Stimulated activated CD4-positive, alpha-beta T cell treated with anti-CD3 and anti-CD28 coated beads, Interleukin-1b, Interleukin-23, amount 100 ng/mL, for 24 hours (primary cell): ENCODE measurements at places on chromosomes 5 and 9.
A peak's percentile ranks its signal among the peaks of the same experiment; 100 is the strongest.

DNA sequence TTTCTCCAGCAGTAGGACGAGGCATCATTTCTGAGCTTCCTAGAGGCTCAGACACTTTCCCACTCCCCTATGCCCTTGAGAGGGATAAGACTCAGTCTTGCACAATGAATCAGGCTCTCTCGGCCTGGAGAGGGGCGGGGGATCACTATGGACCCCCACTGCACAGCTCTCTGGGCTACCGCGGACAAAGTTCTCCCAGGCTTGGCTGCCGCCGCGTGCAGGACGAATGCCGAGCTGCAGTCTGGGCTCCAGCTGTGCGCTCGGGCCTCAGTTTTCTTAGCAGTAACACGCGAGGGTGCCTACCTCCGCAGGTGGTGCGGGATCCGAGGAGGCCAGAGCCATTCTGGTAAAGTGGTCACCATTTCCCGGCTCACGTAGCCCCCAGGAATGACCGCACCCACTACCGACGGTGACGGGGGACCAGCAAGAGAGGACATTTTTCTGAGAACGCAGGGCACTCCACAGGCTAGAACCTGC, 3.4 kb upstream of the MYORG start:
- no peak for DNase-seq

- DNase-seq, result no peak
Measured at GRCh38 chr9:94919376-94920098, 193.0 kb downstream of the AOPEP start.

DNA sequence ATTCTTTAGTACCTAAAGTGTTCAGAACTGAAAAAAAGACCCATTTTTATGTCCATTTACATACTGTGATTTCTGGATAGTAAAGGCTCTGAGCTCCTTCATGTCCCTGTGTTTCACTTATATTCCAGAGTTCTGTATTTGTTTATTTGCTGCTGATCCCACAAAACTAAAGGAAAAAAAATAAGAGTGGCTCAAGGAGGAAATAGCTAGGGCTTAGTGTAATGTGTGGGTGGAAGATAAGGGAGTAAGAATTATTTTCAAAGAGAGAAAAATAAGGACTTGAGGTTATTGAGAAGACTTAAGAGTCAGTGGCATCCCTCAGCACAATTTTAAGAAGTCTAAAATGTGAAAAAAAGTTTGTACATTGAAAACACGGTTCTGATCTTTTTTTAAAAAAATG, 46.0 kb downstream of the ENTREP1 start:
- no peak for DNase-seq

GRCh38 chr9:37551888-37552287, 24.3 kb downstream of the FBXO10 start:
- DNase-seq, result no peak

- DNase-seq, result no peak
Measured at GRCh38 chr5:137496919-137497318, 2.2 kb downstream of the SPOCK1 start.

GRCh38 chr9:136107155-136107952, 11.3 kb downstream of the TMEM250 start:
- no peak for DNase-seq

GRCh38 chr5:160665460-160665859, 186.6 kb downstream of the ATP10B start:
- DNase-seq, result no peak

DNA sequence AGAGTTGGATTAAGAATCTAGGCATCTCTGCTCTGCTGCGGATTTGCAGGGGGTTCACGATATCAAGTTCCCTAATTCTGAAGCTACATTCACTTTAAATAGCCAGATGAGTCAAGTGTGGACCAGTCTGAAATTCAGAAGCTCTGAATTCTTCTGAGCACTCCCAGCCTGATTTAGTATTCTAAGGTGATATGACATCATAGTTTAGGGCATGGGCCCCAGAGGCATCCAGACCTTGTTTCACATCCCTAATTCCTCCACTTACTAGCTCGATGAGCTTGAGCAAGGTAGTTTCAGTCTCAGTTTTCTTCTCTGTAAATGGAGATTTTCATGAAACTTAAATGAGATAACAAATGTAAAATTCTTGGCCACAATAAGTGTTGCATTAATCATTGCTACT, 65.2 kb downstream of the TMEM167A start:
- DNase-seq, result no peak

DNA sequence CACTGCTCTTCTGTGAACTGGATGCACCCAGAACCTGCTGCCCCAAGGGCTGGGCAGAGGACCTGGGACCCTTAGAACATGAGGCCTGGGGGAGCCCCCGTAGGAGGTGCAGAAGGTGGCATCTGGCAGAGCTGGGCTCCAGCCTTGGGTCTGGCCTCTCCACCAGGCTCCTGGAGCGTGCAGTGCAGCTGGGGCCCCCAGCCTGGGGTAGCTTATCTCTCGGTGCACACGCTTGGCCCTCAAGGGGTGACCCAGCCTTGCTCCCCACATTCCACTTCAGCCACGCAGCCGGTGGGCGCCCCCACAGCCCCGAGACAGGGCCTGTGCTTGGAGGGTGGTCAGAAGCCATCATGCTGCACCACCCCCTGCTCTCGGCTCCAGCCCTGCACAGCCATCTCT, 5.6 kb upstream of the NR5A1 start:
- no peak for DNase-seq

GRCh38 chr9:130508218-130508617, 63.5 kb downstream of the ASS1 start:
- no peak for DNase-seq

GRCh38 chr5:178211095-178212048, 7.0 kb downstream of the HNRNPAB start:
- DNase-seq, result no peak

DNA sequence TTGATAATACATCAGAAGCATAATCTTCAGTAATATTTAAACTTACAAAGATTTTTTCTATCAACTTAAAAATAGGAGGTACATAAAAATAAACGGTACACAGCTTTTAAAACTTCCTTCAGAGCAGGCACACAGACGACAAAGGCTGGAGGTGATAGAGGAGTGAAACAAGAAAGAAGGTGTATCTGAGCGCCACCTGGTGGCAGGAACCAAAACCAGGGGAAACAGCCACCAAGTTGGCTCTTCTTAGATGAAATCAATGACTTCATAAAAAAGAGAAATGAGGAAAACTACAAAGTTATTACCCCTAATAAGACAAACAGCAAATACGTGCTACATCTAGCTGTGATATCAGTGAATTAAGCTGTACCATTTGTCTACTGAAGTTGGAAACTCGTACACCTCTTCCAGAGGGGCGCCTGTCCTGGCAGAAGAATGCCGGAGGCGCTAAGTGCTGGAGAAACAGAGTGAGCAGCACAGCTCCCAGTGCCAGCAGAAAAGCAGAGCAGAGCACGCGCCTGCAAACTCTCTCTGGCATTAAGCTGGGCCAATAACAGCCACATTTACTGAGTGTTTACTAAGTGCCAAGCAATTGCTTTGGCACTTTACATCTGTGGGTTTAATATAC, 85.9 kb downstream of the SETX start:
- DNase-seq, result peak; percentile 60

GRCh38 chr9:109408759-109409462, 88.1 kb upstream of the EPB41L4B start:
- no peak for DNase-seq

- no peak for DNase-seq
Measured at GRCh38 chr5:156051972-156052371, 275.0 kb upstream of the SGCD start.

DNA sequence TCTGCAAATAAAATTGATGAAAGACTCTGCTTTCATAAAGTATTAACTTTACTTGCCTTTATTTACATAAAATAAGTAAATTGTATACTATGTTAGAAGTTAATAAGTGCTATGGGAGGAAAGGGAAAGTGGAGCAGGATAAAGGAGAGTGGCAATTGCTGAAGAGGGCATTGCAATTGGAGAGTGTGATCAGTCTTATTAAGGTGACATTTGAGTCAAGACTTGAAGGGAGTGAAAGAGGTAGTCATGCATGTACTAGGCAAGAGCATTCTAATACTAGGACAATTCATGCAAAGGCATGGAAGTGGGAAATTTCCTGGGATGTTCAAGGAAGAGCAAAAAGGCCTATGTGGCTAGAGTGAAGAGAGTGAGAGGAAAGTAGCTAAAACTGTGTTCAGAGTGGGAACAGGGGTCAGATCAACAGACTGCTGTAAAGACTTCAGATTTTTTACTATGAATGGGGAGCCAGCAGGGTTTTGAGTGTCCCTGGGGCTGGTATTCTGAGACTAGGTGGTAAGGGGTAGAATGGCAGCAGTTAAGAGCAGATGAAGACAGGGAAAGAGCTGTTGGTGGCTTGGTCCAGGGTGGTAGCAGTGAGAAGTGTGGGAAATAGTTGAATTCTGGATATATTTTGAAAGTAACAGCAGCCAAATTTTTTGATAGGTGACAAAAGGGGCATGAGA, 182.3 kb upstream of the RIOK2 start:
- DNase-seq, result no peak

DNA sequence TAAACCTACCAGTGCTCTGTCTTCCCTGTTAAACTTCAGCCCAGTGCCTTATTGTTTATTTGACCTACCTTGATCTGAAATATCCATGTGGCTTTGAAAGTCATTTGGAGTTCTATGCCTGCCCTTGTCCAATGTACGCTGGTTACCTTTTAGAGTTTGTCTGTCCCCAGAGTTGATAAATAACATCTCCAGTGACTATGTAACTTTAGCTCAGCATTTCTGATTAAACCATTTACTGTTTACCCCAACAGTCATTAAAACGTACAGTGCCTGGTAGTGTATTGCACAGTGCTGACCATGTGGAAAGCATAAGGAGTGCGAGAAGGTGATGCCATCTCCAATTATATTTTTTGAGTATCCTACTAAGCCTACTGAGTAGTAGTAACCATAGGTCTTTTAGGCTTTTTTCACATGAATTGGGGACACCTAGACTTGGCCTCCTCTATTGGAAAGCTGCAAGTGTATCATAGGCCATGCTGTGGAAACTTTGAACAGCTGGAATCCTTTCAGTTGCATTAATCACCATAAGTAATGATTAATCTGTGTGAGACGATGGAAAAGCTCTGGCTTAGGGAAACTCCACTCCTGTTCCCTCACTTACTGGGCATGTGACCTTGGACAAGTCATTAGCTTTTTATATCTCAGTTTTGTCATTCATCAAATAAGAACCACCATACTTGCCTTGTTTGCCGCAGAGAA, 93.5 kb downstream of the MAST4 start:
- DNase-seq, result no peak

DNA sequence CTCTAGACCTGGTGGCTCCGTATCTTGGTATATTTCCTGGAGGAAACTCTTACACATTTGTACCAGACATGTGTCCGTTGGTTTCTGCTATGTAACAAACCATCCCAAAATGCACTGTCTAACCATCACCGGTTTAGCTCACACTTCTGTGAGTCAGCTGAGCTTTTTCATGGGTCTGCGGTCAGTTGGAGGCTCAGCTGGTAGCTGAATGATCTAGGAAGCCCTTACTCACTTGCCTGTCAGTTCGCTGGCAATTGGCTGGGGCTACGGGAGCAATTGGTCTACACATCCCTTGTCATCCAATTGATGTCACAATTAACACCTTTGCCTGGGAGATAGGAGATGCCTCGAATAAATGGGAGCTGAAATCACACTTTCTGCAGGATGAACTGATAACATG, 11.6 kb upstream of the WHRN start:
- no peak for DNase-seq

DNA sequence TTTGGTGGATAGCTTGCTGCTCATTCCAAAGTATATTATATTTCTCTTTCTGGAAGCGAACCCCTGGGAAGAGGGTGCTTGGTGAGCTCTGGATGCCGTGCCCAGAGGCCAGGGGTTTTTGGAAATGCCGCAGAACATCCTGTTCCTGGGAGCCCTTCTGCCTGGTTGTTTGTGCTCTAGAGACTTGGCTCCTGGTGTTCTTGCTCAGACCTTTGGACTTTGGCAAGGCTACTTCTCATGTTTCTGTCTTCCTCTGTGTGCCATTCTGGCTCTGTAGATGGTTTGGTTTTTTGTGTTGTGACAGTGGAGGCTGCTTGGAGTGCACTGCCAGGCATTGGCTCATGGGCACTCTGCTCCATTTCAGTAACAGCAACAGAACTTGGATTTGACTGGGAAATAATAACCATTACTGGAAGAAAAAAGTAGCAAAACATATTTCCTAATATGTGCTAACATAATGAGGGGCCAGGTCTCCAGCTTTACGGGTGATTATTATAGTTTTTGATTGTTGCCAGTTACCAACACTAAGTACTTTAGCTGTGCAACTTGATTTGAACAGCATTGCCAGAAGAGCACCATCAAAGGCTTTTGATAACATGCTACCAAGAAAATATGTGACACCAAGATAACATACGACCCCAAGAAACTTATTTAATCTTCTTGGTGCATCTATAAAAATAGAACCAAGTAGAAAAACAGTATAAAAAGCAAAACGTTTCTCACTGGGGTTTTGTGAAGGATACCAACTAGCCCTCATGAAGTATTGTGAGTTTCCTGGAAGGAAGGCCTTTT, 94.2 kb downstream of the PCSK1 start:
- DNase-seq, result no peak

DNA sequence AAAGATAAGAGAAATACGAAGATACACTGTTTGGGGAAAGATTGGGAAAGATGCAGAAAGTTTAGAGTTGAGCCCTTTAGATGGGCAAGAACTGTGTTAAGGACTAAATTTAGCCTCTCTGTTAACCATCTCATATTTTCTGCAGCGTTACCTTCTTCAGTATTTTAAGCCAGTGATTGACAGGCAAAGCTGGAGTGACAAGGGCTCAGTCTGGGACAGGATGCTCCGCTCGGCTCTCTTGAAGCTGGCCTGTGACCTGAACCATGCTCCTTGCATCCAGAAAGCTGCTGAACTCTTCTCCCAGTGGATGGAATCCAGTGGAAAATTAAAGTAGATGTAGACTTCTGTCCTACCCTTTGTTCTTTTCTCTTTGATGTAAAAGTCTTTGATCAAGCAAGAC, 26.4 kb upstream of the LNPEP start:
- DNase-seq, result no peak

- DNase-seq, result no peak
Measured at GRCh38 chr5:163612358-163613149, 107.1 kb downstream of the MAT2B start.

DNA sequence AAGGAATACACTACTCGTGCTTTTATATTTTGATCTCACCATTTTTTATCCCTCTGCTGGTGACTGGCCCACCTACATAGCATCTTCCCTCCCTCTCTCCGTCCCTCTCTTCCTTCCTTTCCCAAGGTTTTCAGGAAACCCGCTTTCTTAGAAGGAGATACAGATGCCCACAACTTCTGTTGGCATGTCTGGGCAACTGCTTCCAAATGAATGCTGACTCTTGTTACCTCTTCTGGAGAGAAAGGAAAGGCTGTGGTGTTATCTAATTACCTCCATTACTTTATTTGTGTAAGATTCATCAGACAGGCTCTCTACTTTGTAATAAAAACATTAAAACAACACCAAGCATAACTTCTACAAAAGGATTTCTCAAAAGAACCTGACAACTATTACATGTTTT, 20.2 kb downstream of the FANCC start:
- no peak for DNase-seq

GRCh38 chr5:131640043-131640856, 5.2 kb upstream of the RAPGEF6 start:
- DNase-seq, result peak; percentile 19
